Stomach (tissue), 19 donors: ENCODE measurements at places on chromosomes 11 and 22. TPM values are rescaled to one million over a fixed set of nuclear protein-coding genes. Genes with fewer than 3 reads are reported as not detected.

Gene BARX2
- 1.1 TPM for polyA plus RNA-seq

Gene C11orf91
- not detected for polyA plus RNA-seq

Gene CLDN5
- 24.0 TPM for polyA plus RNA-seq

Gene IL18
- 18.8 TPM for polyA plus RNA-seq

Gene MS4A2
- polyA plus RNA-seq: 0.23 TPM

Gene INSC
- 11.0 TPM for polyA plus RNA-seq

Gene CDC45
- polyA plus RNA-seq: 2.3 TPM

Gene POU2F3
- 1.5 TPM for polyA plus RNA-seq

Gene PYGM
- 3.1 TPM for polyA plus RNA-seq

GRCh38 chr11:44203270-44204043 lies 106.5 kb downstream of the ALX4 start:
- peak; percentile 38 for DNase-seq

GRCh38 chr22:28430466-28431025 lies 249.1 kb downstream of the TTC28 start:
- no peak for DNase-seq

DNA sequence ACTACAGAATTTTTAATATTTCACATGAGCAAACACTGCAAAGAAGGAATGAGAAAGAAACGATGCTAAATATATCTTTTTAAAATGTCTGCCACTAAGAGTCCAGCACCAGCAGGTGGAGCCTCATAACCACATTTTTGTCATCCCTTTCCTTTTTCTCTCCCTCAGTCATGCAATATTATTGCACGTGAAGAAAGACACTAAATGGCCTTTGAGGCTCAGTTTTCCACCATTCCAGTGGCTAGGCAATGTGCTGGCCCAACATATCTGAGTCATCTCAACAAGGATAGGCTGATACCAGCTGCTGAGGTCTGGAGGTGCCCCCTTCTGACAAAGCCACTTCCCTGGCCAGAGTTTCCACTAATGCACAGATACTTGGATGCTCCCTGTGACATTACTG lies 1.8 kb downstream of the ALKBH8 start:
- no peak for DNase-seq

- DNase-seq: peak; percentile 86
These were observed 89.2 kb downstream of the PLEKHA7 start for GRCh38 chr11:16924826-16925560.

DNA sequence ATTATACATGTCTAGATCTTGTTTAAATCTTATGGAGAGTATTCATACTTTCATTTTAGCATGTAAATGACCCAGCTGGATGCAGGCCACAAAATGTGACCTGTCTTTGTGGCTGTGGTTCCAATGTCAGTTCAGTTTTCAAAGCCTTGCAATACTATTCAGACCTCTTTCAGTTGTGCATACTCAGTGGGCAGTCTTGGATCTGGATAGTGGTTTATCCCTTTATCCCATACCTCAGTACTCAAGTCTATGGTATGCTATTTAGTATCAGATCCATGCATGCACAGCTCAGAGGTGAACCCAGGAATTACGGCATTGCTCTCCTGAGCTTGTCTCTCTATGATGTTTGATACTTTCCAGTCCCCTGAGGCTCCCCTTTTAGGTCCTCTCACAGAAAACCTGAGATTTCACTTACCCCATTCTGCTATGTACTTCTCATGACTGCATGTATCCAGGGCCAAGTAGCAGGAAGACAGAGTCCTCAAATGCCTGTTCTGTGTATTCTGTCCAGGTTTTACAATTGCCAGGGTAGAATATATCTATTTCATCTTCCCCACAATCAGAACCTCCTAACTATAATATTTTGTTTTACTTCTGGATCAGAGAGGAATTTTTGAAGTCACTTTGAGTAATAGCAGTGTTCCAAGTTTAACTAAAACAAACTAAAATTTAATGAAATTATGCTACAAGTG lies 6.9 kb upstream of the P4HA3 start:
- DNase-seq: no peak

DNA sequence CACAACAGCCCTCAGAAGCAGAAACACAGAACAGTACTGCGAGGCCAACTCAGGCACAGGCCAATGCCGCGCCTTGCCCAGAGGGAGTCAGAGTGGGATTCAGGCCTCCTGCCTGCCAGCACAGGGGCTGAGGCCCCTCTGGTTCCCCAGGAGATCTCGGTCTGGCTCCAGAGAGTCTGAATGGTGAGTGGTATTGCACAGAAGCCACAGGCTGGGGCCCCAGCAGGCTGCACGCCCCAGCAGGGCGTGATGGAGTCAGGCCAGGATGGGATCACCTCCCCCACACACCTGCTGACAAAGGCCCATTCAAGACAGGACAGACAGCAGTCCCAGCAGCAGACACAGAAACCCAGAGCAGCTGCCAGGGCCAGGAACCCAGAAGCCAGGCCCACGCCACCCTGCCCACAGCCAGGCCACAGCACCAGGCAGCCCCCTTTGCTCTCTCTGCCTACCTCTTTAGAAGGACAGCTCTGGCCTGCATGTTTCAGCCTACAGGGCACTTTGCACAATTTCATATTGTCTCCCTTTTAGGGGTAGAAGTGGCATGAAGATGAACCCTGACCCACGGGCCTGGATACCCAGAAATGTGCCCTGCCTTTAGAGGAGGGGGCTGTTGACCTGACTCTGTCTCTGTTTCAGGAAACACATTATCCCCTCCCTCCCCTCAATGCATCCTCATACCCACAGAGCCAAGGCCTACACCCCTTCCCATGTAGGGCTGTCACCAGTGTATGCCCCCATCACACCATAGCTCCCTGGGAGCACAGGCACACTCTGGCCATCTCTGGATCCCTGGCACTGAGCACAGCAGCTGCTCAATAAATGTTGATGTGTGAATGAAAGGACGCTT lies 6.1 kb downstream of the FXYD6 start:
- DNase-seq: peak; percentile 66

DNA sequence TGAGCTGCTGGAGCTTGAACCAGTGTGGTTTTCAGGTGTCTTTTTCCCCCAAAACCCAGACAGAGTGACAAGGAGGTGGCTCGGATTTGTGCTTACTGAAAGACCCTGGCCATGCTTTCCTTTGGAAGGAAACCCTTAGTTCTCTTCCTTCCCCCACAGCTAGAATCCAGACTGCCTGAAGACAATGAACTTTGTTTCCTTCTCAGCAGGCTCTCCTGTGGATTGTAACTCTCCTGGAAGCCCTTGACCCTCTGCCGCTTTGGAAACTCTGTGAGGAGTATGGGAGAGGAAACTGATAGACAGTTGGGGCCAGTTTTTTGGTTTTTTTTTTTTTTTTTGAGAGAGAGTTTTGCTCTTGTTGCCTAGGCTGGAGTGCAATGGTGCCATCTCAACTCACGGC lies 62.1 kb upstream of the SESN3 start:
- DNase-seq: no peak

- no peak for DNase-seq
These were observed 105.4 kb downstream of the BCR start for GRCh38 chr22:23285734-23286133.

GRCh38 chr11:12375720-12376119 lies 1.7 kb upstream of the PARVA start:
- DNase-seq: no peak

GRCh38 chr22:40610329-40610850 lies 26.1 kb downstream of the MRTFA start:
- no peak for DNase-seq
